Right kidney (tissue), 9 donors: ENCODE measurements at places on chromosomes 4 and X.
A peak's percentile ranks its signal among the peaks of the same experiment; 100 is the strongest.

GRCh38 chr4:113276464-113277170, 227.2 kb downstream of the ANK2 start:
- DNase-seq = no peak

- DNase-seq = no peak
Observed at GRCh38 chr4:48361012-48361400, 19.7 kb downstream of the SLAIN2 start.

DNA sequence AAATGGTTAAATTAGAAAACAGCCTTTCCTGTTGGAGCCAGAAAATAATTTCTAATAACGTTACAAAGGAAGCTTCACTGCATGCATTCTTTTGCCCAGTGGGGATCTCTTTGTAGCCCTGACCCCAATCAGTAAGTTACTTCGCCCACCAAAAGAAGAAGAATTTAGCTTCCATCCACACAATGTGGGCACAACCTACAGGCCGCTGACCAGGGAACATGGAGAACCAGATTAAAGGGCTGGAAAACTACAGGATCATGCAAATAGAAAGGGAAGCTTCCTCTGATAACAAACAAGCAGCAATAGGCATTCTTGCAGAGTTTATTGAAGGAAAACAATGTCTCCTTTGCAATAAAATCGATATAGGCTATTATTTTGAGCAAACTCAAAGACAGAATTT, 21.3 kb upstream of the TSPAN5 start:
- DNase-seq = no peak

DNA sequence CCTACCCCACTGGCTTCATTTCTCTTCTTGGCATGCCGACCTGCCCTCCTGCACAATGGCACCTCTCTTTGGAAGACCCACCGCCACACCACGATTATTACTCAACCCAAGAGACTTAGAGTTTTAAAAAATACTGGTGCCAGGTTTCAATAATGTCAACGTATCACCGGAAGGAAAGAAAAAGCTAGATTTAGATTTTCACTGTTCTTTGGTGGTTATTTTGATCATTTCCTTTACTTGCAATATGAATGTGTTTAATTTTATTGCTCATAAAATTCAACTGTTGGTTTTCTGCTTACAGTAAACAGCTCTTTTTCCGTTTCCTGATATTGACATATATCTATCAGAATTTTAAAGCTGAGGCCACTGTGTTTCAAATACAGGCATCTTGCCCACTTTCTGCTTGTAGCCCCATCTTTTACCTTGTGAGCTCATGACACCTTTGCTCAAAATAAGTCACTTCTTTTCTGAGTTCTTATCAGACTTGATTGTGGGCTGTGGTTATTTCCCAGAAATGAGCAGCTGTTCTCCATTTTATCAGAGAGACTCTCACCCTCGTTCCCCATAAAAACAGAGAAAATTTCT, 439.1 kb downstream of the INPP4B start:
- no peak for DNase-seq

- peak; percentile 58 for DNase-seq
Observed at GRCh38 chr4:169774466-169775445, 17.0 kb upstream of the HPF1 start.

DNA sequence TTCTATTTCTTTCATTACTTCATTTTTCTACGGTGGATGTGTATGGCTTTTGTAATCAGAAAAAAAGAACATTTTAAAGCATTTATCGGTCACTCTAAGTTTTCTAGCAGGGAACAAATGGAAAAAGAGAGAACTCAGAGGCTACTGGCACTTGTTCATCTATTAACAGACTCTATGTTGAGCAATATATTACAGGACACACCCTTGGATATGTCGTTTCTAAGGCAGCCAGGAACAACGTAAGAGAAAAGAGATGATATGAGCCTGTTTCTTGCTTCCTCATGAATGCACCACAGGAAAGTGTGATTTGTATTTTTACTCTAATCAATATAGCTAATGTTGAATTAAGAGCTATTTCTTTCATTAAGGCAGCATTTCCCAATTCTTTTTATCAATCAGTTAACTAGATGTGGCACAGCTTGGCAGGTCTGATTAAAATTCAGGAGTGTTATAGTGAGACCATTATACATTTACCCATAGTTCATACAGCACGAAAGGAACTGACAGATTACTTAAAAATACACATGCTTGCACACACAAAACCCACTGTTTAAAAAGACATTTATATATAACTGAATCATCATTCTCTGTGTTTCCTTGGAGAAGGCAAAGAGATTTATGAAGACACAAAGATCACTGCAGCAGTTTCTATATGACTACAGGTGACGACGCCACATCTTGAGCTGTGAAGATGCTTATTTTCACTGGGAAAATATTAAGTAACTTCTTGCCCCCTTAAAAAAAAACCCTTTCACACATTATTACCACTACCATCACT, 13.0 kb downstream of the RAB9B start:
- no peak for DNase-seq

DNA sequence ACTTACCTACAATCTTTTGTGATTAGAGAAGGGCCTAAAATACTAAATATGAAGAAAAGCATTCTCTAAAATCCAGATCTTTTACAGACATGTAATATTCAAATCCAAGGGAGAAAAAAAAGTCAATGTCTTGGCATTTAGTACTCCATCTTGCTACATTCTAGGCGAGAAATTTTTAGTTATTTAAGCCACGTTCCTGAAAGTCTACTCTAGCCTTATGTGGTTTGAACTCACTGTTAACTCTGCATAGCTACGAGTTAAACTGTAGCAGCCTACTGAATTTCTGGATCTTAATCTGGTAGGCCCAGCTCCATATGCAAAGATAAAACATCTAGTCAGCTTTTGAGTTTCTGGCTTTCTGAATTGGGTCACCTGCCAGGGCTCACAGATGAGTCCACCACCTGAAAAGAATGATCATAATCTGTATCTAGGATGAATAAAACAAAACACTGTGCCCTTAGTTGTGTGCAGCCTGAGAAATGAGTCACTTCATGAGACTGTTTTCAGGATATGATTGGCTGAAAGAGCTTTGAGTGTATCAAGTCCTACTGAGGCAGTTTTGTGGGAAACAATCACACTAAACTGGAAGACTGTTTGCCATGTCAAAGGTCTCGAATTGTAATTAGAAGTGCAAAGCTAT, 3.2 kb upstream of the NEK1 start:
- DNase-seq = no peak

- DNase-seq = no peak
Observed at GRCh38 chr4:180726611-180727010, 1516.6 kb upstream of the TENM3 start.

DNA sequence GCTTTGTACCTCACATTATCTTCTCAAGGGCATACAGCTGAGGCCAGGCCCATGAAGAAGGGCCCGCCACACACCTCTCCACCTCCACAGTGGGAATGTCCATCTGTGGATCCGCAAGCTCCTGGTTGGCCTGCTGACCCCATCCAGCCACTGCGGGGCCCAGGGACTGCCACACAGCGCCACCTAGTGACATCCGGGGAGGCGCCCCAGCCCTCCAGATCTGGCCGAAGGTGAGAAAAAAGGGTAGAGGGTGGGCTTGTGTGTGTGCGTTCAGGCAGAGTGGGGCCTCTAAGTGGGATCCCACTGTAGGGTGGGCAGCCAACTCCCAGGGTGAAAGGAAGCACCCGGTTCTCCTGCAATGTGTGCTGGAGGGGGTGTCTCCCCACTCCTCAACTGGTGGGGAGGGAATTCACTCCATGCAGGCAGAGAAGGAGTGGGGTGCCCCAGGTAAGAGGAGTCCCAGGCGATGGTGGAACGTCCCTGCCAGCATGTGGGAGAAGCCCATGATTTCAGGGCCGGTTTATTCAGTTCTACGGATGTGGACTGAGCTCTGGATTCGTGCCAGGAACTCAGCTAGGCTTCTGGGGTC, 117.3 kb downstream of the ENPP6 start:
- peak; percentile 71 for DNase-seq
